Esophagus muscularis mucosa (tissue), 4 donors: ENCODE measurements at places on chromosomes 7 and 10. TPM values are rescaled to one million over a fixed set of nuclear protein-coding genes. Genes with fewer than 3 reads are reported as not detected.

- no peak for DNase-seq
These were observed 9.7 kb downstream of the AGAP3 start for GRCh38 chr7:151095828-151096475.

GRCh38 chr7:33981671-33982424 is 76.5 kb downstream of the BMPER start:
- no peak for DNase-seq

GRCh38 chr7:157560258-157560654 is 223.5 kb downstream of the DNAJB6 start:
- DNase-seq: no peak

DNA sequence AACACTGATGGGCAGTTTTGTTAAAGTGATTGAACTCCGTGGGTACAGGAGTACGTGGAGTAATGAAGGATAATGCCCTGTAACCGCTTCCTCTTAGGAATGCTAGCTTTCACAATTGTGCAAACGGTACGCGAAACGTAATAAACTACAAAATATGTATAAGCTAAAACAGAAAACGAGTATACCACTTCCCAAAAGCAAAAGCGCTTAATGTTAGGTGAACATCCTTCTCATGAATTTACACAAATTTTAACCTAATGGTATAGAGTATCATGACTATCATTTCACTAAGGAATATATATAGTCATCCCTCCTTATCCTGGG is 395 bp upstream of the ZNF25 start:
- DNase-seq: no peak

ATRNL1 gene
- 7.6 TPM for total RNA-seq

GRCh38 chr10:68075550-68076004 is 494 bp upstream of the HERC4 start:
- no peak for DNase-seq

DNA sequence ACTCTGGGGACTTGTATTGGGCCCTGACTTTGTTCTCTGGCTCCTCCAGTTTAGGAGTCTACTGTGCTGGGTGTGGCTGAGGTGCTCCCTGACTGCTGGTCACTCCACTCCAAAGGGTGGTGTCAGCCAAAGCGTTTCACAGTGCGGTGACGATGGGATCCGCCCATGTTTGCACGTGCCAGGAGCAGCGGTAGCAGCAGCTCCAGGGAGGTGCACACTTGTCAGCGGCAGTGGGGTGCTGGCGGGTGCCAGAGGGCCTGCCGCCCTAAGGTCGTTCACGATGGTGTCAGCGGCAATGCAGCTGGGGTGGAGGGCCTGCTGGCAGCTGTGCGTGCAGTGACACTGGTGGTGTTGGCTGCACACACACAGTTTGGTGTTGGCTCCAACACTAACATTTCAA is 268.5 kb upstream of the AKR1E2 start:
- no peak for DNase-seq

FIGNL1 gene
- 3.3 TPM for total RNA-seq
